Right renal cortex interstitium (tissue), 3 donors: ENCODE measurements at places on chromosomes 7 and 10. TPM values are rescaled to one million over a fixed set of nuclear protein-coding genes. Genes with fewer than 3 reads are reported as not detected.

Gene AKR1C8
- polyA plus RNA-seq, result 0.07 TPM

Gene SEMA3E
- 1.8 TPM for polyA plus RNA-seq

Gene TDRD1
- not detected for polyA plus RNA-seq

Gene KRIT1
- polyA plus RNA-seq, result 44.9 TPM

Gene SLC16A9
- 34.1 TPM for polyA plus RNA-seq

Gene C10orf71
- 0.19 TPM for polyA plus RNA-seq

Gene STAG3
- 10.5 TPM for polyA plus RNA-seq

Gene TUBB8
- 0.50 TPM for polyA plus RNA-seq

Gene CEP55
- 14.3 TPM for polyA plus RNA-seq

Gene RNF133
- polyA plus RNA-seq, result 0.24 TPM

DNA sequence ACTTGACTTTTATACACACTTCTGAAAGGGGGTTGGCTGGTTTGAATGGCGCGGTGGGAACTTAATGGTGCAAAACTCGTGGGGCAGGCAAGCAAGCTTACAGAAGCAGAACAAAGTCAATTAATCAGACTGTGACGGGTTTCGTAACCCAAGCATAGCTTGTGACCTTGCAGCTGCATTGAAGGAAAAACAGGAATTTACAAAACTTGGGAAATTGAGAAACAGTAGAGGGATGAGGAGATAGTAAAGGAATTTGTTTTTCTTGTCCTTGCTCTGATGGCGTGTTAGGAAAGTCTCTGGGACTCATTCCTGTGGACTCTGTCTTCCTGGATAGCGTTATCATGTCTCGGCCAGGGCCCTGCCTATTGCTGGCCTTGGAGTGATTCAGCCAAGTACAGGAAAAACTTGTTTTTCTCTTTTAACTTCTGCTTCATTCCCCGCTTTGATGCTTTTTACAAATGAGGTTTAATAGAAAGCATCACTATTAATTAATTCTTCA, 220.0 kb upstream of the KCND2 start:
- DNase-seq, result peak; percentile 66

GRCh38 chr10:97543025-97543546, 29.5 kb upstream of the ANKRD2 start:
- DNase-seq, result no peak

GRCh38 chr10:4450981-4451908, 374.8 kb upstream of the AKR1E2 start:
- DNase-seq, result no peak

GRCh38 chr7:30936650-30937245, 25.1 kb downstream of the AQP1 start:
- no peak for DNase-seq

DNA sequence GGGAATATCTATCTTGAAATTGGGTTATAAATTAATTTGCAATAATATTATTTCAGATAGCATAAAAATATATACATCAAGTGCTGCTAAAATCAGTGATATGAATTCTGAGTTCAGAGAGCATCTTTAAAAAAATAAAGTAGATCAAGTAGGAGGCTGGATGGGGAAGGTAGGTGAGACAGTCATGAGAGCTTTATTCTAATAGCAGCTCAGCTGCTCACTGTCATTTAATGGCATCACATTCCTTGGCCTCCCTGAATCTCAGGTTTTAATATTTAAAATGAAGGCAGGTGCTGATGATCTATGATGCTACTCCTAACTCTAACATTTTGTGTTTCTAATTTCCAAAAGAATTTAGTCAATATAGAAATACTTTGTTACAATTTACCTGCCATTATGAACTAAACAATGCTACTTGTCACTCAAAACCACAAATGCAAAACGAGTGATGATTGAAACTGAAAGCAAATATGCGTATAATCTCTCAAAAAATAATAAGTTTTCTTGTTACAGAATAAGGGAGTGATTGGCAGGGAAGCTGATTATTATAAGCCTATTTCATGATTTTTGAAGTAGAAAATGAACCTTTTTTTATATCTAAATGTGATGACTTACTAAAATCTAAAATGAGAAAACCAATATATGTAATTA, 147.6 kb upstream of the CSTF2T start:
- DNase-seq, result no peak

DNA sequence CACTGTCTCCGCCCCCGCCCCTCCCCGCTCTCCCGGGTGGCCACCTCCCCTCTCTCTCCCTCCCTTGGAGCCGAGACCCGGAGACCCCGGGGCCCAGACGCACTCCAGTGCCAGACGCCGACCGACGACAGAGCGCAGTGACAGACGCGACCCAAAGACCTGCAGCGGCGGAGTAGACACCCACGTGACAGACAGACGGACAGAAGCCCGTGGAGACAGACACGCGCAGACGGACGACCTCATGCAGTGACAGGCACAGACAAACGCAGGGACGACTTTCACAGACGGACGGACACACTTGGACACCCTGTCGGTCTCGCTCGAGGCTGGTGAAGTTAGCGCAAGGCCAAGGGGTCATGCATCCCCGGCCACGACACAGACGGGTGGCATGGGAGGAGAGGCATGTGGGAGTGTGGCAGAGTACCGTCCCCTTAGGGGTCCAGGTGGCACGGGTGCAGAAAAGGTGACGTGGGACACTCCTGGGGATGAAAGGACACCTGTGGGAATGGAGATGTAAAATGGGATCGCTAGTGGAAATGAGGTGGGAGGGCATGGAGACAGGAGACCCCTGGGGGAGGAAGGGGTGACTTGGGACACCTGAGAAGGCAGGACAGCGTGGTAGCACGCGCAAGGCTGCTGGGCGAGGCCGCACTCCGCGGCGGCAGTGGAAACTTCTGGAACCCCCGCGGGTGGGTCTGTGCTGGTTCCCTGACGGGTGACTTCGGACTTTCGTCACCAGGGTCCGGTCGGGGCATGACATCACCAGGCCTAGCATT, 456 bp upstream of the ACHE start:
- DNase-seq, result no peak

GRCh38 chr10:121722665-121723064, 124.4 kb upstream of the FGFR2 start:
- DNase-seq, result no peak

- no peak for DNase-seq
Measured at GRCh38 chr10:113221756-113222168, 271.7 kb downstream of the TCF7L2 start.

- DNase-seq, result no peak
Measured at GRCh38 chr10:96321822-96322221, 17.6 kb downstream of the DNTT start.

DNA sequence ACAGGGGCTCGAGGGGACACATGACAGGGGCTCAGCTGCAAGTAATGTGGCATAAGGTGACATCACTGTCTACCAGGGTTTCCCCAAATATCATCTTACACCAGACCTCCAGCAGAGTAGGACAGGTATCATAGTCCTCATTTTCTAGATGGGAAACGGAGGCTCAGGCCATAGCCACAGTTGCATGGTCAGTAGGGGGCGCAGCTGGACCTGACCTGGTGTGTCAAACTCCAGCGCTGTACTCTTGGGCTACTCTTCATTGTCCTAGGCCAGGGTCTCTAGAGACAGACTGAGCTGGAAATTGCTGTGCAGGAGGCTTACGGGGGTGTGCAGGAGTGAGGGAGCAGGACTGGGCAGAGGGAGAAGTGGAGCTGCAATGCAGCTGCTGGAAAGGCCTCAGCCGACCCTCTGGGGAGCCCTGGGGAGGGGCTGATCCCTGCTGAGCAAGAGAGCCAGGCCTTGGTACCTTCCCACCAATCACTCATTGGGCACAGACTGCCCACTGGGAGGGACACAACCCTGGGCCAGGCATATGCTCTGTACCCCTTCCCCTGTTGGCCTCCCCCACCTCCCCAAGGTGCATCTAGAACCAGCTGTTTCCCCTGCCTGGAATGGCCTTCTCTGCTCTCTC, 89.9 kb downstream of the CDH23 start:
- DNase-seq, result no peak

DNA sequence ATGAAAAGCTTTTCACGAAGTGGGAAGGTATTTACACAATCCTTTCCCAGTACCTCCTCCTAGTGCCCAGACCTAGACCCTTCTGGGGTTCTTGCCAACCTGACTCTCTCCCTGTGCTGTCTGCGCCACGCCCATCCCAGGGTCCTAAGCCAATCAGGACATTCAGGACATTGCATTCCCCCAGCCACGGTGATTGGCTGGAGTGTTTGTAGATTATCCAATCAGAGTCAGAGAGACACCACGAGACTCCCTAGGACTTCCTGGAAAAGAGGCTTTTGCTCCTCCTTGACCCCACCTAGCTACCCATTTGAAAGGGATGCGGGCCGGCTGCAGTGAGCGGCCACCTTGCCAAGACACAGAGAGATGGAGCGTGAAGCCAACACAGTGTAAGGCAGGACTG, 3.5 kb upstream of the GDF2 start:
- no peak for DNase-seq

DNA sequence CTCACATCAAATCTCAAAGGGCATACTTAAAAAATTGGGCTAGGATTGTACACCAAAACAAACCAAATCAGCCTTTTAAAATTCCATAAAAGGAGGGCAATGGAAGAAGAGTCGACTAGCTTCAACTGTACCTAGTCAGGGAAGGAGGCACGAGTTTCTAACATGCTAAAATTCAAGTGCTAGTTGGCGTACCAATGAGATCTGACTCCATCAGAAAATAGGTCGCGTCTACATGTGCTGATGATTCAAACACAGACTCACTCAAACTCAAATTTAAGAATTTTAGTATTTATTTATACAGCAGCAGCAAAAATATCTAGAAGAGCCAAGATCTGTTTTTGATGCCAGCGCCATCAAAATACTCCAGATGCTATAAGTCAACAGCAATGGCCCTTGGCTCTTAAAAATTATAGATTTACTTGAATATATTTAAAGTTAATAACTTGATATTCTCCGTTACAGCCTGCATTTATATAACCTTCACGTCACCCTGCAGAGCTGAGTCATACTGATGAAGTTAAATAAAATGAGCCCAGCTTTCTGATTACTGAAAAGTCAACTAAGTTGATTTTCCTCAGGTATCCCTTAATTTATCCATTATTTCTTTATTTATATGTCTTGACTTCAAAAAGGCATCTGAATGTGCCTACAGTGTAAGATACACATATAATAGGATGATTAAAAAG, 302.1 kb upstream of the IMMP2L start:
- DNase-seq, result no peak

DNA sequence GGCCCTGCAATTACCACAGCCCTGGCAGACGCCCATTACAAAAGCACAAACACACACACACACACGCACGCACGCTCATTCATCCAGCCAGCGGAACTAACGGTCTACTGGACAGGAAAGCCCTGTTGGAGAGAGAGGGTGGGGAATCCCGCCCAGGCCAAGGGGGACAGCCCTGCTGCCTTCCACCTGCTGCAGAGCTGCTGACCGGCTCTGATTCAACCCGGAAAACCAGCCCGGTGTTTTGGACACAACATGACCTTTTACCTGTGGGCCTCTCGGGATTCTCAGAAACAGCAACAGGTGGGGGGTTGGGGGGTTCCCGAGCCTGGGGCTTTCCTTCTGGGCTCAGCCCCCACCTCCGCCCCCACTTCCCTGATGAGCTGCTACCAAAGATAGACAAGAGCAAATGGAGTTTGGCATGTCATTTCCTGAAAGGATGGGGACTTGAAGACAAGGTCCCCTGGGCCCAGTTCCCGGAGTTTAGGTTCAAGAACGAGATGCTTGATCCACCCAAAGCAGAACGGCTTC, 18.5 kb upstream of the SERPINE1 start:
- DNase-seq, result no peak

- DNase-seq, result no peak
Measured at GRCh38 chr10:21514129-21514817, 11.2 kb downstream of the SKIDA1 start.

DNA sequence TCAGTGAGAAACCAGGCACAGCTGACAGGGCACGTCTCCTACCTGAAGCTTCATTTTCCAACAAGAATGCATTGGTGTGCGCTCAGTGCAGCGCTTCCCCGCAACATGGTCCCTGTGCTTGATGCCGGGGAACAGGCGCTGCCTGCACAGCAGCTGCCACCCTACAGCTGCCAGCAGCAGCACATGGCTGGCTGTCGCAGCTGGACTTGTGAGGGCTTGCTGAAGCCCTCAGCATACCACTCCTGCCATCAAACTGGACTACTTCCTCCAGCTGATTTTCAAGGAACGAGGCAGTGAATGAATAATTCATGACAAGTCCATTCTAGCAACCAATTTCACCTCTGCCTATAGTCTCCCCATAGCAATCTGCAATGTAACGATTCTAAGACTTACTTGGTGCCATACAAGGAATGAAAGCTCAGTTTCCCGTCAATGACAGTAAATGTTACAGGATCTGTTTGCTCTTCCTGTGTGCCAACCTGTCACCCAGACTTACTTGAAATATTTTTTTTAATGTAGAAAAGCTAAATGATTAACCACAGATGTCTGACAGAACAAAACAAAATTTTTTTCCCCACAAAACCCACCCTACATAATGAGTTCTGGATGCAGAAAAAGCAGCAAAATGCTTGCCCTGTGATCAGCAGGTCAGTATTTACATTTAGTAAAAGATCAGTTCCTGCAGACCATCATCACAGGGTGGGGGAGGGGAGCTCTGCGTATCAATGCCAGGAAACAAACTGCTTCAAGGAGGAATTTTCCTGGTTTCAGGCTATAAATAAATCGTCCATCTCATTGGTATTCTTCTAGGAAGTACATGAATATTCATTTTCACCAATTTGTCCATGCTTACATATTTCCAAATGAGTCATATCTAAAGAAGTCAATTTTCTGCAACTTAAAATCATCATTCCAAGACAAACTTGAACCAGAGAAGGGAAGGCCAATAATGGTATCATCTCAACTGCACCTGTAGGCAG, 140.6 kb downstream of the ALOX5 start:
- DNase-seq, result no peak

DNA sequence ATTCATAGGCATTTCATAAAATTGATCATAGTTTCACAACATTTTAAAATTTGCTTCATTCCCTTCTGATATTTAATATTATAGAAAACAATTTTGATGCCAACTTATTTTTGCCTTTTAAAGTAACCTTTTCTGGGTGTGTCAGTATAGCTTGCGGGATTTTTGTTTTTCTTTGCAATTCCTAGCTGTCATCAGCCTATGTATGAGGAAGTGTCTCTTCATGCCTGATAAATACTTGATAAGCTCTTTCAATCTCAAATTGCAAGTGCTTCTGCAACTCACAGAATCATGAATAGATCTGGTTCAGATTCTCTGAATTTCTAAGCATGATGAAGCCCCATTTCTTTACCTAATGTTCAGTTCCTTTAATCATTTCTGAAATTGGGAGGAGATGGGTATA, 28.0 kb upstream of the ARHGAP21 start:
- no peak for DNase-seq

DNA sequence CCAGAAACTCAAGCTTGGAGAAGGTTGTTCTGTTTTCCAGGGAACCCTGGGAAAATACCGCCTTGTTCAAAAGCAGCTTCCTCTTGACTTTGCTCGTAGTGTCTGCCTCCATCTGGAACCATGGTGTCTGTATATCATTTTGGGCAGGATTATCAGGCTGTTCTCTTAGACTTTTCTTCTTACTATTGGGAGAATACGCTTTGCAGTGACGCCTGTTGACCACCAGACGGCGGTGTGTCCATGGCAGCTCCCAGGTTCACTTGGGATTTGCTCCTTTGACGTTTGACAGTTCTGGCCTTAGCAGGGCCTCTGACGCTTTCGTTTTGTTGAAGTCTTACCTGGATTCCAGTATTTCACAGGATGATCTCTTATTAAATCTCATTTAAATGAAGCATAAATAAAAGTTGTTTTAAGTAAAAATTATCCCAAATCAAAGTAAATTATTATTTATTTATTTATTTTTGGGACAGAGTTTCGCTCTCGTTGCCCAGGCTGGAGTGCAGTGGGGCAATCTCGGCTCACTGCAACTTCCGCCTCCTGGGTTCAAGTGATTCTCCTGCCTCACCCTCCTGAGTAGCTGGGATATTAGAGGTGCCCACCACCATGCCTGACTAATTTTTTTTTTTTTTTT, 41.8 kb upstream of the GJD4 start:
- peak; percentile 36 for DNase-seq

GRCh38 chr10:11023009-11023953, 5.6 kb downstream of the CELF2 start:
- DNase-seq, result no peak
